ENCODE measurements at places on chromosomes 5 and 9.

GRCh38 chr5:20368571-20369517, 380.8 kb upstream of the CDH18 start:
- DNase-seq: no peak

GRCh38 chr5:172612771-172613170, 28.3 kb upstream of the NEURL1B start:
- DNase-seq: no peak

DNA sequence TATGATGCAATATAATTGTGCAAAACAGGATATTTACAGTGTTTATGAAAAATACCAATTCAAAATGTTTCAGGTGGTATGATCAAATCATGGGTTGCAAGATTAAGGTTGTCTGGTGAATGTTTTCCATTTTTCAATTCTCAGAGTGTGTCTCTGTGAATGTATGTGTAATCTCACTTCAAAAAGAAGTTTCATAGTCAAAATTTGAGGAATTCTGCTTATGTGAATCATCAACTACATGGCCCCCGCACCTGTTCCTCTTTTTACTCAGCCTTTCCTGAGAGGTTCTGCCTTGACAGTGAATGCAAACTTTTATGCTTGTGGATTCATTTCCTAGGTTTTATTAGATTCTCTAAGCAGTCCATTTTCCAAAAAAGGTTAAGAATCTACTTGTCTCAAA, 32.1 kb downstream of the KCTD16 start:
- DNase-seq: no peak

- no peak for DNase-seq
Measured at GRCh38 chr5:4862500-4862899, 277.6 kb upstream of the ADAMTS16 start.

DNA sequence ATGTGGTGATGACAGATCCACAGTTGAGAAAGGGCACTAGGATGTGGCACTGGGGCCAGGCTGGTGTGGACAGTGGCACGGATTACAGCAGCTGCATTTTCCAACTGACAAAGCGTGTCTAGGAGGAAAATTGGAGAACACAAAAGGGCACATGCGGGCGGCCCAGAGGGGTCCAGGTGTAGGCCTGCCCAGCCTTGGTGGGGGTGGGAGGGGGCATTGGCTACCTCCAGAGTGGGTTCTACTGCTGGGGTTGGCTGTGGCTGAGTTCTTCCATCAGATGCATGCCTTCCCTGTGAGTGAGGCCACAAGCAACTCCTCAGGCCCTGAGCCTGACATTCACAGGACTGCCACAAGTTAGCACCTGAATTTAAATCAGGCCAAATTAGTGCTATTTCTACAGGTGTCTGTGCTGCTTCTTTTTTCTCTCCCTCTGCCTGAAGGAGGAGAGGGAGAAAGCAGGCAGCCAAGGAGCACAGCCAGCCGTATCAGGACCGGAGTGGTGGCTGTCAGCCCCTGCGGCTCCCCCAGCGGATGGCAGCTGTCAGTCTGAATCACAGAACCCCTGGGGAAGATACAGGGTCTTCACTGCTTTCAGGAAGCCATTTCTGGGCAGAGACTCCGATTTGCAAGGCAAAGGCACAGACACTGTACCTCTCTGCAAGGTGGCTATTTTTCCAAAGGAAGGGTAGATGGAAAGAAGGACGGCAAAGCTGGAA, 464.2 kb downstream of the SPOCK1 start:
- DNase-seq: no peak

DNA sequence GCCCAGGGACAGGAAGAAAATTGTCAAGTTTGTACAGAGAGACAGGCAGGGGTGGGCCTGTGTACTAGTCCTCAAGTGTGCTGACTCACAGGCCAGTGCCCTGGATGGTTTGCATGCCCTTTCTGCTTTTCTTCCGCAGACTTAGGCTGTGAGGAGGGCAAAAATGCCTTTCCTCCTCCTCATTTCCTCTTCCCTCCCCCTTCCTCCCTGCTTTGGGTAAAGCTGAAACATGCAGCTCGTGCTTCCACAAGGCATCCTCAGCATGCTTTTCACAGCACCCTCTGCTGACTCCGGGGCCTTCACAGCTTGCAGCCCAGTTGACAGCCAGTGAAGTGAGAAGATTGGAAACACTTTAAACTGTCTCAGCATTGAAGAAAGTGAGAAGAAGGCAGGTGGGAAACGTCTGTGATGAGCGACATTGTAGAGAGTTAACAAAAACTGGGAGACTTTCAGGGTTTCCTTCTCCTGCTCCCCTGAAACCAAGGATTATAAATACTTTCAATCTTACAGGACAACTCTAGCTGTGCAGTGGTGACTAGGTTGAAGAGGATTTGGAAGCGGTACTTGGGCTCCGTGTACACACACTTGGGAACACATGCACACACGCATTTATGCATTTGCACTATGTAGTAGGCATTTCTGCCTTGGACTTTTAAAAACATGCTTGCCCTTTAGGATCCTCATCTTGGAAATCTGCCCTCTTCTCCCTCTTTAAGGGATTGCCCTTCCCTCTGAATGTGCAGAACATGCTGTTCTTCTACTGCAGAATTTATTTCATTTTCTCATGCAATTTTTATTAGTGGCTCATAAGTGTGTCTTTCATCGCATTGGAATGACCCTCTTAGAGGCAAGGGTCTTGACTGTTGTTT, 138.8 kb downstream of the GRIA1 start:
- no peak for DNase-seq

DNA sequence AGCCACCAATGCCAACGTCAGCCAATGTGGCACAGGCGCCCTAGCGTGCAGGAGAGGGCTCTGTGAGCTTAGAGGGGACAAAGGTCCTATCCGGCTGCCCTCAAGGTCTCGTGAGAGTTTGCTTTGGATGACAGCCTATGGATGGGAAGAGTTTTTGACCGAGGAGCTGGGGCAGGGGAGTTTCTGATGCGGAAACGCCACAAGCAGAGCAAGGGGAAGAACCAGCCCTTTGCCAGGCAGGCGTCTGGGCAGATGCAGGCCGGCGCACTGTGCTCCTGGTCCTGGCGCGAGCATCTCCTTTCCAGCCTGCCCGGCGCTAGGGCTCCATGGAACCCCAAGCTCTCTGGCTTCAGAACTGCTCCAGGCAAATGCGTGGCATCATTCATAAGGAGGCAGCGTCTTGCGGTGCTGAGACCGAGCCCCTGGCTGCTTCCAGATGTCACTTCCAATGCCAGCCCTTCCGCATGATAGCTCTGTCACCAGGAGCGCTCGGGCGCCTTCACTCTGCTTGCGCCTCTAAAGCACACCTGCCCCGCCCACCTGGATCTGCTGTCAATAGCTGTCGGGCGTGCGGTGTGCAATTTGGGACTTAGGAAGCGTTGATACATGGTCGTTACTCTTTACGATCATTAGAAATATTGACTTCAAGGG, 374.9 kb upstream of the IRX1 start:
- no peak for DNase-seq

DNA sequence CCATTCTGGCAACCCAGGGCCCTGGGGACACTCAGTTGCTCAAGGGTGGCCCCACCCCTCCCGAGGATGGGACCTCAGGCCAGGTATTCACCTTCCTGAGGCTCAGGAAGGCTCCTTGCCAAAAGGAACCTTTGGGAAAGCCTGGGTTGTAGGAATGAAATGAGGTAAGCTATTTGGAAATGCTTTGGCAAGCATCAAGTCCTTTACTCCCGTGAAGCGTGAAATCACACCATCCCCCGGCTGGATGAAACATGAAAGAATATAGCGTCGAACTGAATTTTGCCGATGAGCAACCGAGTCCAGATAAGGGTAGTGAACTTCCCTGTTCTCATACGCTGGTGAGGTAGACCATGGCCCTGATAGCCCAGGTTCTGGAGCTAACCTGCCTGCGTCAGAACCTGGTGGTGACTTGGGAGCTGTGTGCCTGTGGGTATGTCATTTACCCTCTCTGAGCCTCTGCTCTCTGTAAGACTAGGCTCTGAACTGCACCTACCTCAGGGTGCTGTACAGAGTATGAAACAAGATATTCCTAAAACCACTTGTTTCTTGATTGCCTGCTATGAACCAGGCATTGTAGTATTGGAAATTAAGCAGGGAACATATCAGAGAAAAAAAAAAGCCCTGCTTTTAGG, 105.3 kb upstream of the BOD1 start:
- DNase-seq: no peak

DNA sequence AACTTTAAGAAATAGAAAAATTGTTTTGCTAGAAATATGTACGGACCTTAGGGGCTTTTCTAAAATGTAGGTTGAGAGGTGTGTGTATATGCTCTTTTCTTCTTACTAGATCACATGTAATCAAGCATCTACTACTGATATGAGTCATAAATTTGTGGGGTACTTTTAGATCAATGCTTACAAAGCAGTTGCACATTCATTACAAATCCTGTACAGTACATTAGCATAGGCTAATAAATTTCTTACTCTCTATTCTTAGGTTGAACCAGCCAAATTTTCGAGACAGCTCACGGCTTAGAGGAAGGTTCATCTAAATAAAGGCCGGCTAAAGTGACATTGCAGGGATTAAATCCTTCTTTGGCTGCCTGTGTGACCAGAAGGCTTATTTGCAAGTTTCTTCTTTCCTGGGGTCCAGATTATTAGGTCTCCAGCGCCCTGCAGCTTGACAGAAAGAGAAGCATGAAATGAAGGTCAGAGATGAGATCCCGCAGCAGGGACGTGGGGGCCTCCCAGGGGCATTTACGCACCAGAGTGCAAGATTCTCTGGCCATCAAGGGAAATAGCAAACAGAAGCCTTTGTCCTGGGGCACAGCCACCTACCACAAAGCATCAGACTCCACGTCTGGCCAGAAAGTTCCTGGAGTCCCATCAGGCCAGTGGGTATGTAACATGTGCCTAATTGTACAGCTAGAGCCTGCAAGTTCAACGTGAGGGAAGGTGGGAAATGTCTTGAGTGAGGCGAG, 53.0 kb downstream of the NIM1K start:
- DNase-seq: no peak

All from stimulated activated CD8-positive, alpha-beta memory T cell treated with anti-CD3 and anti-CD28 coated beads, Interleukin-4, amount 100 ng/mL, for 4 hours (primary cell).